ENCODE measurements at places on chromosomes 7 and 10.

GRCh38 chr7:141103847-141104429 lies 30.1 kb downstream of the TMEM178B start:
- DNase-seq, result no peak

- DNase-seq, result no peak
Measured at GRCh38 chr7:93337052-93337451, 104.9 kb downstream of the VPS50 start.

GRCh38 chr7:158534598-158534997 lies 53.0 kb downstream of the PTPRN2 start:
- DNase-seq, result no peak

DNA sequence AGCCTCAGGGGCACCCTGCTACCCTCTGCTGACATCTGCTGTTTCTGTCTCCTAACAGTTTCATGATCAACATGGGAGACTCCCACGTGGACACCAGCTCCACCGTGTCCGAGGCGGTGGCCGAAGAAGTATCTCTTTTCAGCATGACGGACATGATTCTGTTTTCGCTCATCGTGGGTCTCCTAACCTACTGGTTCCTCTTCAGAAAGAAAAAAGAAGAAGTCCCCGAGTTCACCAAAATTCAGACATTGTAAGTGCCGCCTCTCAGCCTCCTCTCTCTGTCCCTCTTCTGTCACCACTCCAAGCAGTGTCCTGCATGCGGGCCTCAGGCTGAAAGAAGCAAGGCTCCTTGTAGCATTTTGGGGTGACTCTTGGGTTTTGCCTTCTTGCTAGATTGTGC lies 39.0 kb downstream of the POR start:
- DNase-seq, result no peak

GRCh38 chr10:89063465-89063864 lies 72.9 kb downstream of the FAS start:
- DNase-seq, result no peak

GRCh38 chr10:99915414-99915813 lies 94.3 kb downstream of the DNMBP start:
- DNase-seq, result no peak

- no peak for DNase-seq
Measured at GRCh38 chr10:92404612-92405418, 113.8 kb downstream of the MARCHF5 start.

DNA sequence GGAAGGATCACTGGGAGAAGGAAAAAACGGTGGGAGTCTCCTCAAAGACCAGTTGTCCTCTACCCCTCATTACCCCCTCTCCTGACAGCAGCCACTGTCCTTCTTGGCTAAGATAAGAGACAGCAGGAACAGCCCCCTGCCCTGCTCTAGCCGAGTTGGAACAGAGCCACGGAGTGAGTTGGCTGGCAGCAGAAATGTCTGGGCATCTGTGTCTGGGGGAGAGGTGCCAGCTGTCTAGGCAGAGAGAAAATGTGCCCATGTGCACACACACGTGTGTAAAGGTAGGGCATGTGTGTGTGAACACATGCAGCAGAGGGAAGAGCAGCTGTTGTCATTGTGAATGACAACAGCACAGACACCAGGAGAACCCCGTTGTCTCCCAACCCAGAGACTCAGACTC lies 9.4 kb upstream of the HILPDA start:
- no peak for DNase-seq

DNA sequence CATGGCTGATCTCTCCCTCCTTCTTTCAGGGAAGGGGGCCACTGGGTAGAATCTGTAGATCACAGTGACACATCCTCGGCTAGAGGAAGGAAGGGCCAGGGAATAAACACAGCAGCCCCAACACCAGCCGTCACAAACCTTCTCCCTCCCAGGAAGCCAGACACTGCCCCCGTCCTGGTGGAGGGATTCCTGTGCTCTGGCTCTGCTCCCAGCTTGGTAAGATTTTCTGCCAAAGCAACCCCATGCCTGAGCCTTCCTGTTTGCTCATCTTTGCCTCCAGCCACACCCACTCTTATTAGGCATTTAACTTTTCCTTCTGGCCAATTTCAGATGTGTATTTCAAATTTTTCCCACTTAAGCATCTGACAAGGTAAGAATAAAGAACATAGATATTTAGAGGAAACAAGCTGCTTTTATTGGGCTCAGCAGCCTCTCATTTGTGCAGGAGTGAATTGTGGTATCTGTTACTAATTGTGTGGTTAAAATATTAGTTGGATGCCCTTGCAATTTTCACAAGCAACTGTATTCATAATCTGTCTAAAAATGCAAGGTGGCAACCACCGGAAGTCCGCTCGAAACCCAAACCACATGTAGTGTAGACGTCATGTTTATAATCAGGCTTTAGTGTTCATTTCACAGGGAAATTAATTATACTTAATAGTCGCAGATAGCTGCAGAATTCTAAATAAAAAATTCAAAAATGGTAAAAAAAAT lies 13.2 kb upstream of the NPS start:
- no peak for DNase-seq

DNA sequence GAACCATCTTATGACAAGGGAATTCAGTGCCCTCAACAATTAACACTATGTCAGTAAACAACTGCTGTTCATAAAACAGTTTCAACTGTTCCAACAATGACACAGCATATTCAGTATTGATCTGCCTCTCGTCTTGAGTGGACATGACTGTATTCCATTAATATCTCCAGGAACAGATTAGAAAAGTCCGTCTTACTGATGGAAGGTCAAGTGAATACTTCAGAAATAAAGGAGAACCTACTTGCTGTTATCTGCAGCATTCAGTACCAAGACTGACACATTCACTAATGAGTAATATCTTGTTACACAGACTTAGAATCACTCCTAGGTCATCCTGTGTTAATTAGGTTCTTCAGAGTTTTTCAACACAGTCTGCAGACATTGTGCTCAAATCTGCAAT lies 12.1 kb downstream of the KBTBD2 start:
- DNase-seq, result no peak

GRCh38 chr10:8054244-8054493 lies 319 bp upstream of the GATA3 start:
- no peak for DNase-seq

DNA sequence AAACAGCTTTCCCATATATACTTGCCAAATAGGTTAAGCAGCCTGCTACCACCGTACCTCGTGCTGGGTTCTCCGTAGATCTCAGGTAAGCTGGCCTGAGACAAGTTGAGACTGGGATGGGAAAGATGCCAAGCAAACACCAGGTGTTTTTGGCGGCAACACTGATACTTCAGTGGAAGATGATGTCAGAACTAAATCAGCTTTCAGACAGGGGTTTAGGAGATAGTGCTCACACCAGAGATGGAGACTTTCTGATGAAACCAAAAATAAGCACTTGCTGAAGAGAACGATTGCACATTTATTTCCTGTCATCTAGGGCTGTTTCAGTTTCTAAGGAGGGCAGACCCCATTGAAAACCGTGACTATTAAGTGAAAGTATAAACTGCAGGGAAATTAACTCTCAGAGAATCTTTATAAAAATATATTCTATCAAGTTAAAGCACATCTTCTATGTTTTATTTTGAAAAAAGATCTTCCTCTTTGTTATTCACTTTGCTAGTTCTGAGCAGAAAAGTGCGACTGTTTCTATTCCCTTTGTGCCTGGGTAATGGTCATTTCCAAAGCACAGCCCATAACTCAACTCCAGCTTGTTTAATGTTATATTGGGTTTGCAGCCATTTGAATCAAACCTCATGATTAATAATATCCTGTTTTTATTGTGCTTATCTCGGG lies 149.9 kb downstream of the CPED1 start:
- no peak for DNase-seq

DNA sequence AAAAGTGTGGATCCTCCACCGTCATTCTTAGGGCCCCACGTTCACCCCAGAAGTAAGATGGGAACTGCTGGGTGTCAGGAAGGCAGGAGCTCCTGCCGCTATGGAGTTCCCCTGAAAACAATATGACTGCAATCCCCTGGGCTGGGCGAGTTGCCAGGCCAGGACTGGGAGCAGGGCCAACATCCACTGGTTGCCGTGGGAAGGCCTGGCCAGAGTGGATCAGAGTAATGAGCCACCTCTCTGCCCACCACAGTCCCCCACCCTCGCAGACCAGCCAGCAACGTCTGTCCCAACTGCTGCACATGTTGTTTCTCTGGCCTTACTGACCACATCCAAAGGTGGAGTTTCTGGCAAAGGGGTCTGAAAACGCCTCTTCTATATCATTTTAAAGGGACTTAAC lies 86.6 kb downstream of the STRA8 start:
- DNase-seq, result no peak

GRCh38 chr10:132397671-132398565 lies 918 bp downstream of the PWWP2B start:
- no peak for DNase-seq

GRCh38 chr7:67863911-67864310 lies 867.3 kb downstream of the TYW1 start:
- no peak for DNase-seq

DNA sequence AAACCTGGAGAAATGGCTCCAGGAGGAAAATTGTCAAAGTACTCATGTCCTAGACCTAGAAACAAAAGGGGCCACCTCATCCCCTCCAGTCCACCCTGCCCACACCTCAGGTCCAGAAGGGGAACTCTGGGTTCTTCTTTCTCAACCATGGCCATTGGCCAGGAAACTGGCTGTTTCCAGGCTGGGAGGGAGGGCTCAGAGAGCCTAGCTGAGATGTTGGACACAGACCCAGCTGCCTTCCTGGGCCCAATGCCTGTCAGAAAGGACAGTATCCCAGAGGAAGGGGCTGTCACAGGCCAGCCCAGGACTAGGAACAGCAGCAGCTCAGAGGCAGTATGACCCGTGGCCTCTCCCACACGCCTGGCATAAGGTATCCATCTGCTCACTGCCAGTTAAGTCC lies 9.6 kb downstream of the GRID1 start:
- DNase-seq, result no peak

DNA sequence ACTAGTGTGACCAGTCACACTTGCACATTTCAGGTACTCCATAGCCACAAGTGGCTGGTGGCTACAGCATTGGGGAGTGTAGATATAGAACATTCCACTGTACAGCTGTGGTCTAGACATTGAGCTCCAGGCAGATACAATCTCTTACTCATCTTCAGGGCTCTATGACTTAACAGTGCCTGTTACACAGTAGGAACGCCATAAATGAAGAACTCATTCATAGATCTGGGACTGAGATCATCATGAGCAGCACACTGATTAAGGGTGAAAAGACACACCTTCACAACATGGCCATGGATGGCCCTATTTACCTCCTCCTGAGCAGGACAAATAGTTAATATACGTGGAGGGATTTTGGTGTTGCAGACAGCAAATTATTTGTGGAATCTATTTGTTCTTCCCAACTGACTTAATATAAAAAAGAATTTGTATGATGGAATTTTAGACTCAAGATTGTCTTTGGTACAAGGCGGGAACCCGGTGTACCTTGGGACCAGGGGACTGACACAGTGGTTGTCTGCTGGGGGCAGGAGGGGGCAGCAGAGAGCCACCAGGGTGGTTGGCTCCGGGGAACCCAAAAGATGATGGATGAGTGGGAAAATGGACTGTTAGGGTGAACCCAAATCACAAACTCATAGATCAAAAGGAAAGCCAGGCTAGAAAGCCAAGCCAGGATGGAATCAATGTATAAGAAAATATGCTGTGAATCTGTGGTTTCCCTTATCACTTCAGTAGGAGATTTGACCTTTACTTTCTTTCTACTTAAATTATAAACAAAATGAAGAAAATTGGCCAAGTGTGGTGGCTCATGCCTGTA lies 24.3 kb upstream of the CPA2 start:
- peak; percentile 34 for DNase-seq

DNA sequence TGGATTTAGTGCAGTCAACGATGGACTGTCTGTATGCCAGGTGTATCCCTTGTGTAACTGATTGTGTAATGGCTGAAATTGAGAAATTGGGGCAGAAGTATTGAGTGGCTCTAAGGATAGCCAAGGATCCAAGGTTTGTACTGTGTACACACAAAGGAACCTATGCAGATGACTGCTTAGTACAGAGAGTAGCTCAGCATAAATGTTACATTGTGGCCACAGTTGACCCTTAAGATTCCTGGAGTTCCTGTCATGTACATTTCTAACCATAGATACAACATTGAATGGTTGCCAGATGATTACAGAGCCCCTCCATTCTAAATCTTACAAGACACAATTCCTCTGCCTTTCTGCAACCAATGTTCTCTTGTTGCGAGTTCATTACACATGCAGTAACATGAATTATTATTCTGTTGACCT lies 25.3 kb downstream of the CCDC126 start:
- no peak for DNase-seq

- no peak for DNase-seq
Measured at GRCh38 chr7:140312141-140312846, 86.0 kb downstream of the SLC37A3 start.

DNA sequence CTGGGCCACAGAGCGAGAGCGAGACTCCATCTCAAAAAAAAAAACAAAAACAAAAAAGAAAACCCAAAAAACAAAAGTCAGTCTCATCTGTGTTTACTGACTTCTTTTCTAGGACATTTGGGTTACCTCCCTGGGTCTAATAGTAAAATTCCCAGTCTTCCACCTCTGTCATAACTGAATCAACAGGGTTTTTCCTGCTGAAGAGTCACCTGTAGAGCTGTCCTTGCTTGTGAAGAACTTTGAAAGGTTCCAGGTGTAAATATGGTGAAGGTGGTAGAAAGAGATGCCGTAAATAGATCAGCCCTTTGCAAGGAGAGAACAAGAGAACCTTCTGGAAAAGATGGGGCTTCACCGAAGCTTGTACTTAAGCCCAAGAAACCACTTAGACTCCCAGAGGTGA lies 112.7 kb upstream of the BTBD16 start:
- DNase-seq, result no peak

DNA sequence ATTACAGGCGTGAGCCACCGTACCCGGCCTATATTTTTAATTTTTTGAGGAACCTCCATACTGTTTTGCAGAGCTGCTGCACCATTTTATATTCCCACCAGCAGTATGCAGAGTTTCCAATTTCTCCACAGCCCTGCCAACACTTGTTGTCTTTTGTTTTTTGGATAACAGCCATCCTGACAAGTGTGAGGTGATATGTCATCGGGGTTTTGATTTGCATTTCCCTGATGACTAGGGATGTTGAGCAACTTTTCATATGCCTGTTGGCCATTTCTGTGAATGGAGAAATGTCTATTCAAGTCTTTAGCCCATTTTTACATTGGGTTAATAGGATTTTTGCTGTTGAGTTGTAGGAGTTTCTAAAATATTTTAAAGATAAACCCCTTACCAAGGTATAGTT lies 22.2 kb downstream of the ENTPD7 start:
- DNase-seq, result no peak

DNA sequence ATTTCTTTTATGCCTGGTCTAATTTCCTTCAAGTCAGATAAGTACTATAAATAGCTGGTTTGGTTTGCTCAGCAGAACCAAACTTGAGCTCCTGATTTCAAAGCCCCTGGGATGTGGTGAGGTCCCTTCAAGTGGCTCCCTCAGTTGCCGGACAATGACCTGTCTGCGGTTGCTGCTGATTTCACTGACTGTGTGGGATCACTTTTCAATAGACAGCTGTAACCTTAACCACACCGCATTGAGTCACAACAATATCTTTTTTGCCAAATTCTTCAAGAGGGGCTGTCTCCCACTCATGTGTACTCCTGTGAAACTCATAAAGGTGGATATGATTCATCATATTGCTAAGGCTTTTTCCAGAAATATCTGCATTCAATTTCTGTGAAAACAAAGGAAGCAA lies 23.1 kb upstream of the ITGA8 start:
- DNase-seq, result no peak

Data from stimulated activated CD8-positive, alpha-beta memory T cell treated with anti-CD3 and anti-CD28 coated beads, Interleukin-2, amount 100 ng/mL, for 48 hours (primary cell).